ENCODE measurements at places on chromosomes 16 and 17.

DNA sequence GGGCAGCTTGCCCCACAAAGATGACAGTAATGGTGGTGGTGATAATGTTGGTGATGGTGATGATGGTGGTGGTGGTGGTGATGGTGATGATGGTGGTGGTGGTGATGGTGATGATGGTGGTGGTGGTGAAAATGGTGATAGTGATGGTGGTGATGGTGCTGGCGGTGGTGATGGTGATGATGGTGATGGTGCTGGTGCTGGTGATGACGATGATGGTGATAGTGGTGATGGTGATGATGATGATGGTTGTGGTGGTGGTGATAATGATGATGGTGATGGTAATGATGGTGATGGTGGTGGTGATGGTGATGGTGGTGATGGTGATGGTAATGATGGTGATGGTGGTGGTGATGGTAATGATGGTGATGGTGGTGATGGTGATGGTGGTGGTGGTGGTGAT, 46.3 kb upstream of the FOXF1 start:
- no peak for DNase-seq

- DNase-seq, result no peak
Observed at GRCh38 chr17:7555320-7555948, 3.1 kb upstream of the TNFSF13 start.

GRCh38 chr16:68961778-68962402, 118.6 kb downstream of the TANGO6 start:
- no peak for DNase-seq

- DNase-seq, result no peak
Observed at GRCh38 chr17:61279476-61280145, 120.0 kb upstream of the TBX2 start.

GRCh38 chr16:7834771-7835431, 502.3 kb downstream of the RBFOX1 start:
- DNase-seq, result no peak
